ENCODE measurements at places on chromosomes 4 and X. TPM values are rescaled to one million over a fixed set of nuclear protein-coding genes. Genes with fewer than 3 reads are reported as not detected.

DNA sequence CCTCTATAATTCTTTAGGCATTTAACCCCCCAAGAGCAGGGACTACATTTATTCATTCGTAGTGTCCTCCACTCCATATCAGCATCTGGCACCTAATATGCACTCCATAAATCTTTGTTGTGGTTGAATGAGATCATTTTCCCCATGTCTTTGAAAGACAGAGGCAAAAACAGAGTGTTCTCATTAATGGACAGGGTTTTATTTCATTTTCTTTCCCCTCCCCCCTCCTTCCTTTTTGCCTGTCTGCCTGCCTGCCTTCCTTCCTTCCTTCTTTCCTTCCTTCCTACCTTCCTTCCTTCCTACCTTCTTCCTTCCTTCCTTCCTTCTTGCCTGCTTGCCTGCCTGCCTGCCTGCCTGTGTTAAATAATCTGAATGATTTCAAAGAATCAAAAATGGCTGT, 83.2 kb downstream of the SHROOM3 start:
- DNase-seq, result no peak

- DNase-seq, result peak; percentile 42
Measured at GRCh38 chr4:182190306-182190705, 52.9 kb upstream of the TENM3 start.

- peak; percentile 90 for DNase-seq
Measured at GRCh38 chr4:26220696-26221095, 100.1 kb upstream of the RBPJ start.

- DNase-seq, result peak; percentile 32
Measured at GRCh38 chr4:69828828-69829227, 31.1 kb downstream of the SULT1E1 start.

- DNase-seq, result peak; percentile 10
Measured at GRCh38 chr4:145663194-145663593, 16.8 kb upstream of the C4orf51 start.

DNA sequence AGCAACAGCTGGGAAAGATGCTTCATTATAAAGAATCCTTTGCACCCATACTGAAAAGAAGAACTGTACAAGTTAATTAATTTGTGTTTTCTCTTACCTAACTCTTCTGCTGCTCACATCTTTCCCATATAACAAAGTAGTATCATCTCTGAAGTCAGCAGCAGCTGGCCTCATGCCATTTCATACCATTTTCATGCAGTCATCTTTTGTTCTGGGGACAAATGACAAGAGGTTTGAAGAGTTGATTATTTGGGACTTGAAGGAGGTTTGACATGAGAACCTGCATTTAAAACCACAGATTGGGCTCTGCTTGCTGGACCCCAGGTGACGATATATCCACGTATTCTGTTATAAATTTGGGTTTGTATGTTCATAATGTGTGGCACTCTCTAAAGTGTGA, 430.3 kb downstream of the SPRY1 start:
- DNase-seq, result peak; percentile 83

DNA sequence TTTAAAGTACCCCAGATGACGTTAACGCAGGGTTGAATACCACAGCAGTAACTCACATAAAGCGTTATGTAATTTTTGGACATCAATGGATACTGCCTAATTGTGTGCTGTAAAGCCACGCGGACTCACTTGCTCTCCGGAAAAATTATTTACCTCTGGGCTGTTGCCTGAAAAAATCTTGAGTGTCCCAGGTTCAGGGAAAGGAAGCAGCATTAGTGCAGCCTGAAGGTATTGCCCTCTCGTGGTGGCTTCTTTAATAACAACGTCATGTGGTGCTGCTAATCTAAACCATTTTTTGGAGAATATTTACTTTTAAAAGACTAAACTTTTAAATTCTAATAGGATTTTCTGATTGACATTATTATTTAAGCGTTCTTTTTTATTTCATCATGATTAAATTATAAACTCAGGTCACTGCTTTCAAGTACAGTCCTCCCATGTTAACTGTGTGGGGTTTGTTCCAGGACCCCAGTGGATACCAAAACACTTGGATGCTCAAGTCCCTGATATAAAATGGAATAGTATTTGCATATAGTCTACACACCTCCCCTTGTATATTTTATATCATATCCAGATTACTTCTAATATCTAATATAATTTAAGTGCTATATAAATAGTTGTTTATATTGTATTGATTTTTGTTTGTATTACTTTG, 384.8 kb downstream of the FAM133A start:
- DNase-seq, result peak; percentile 14

DNA sequence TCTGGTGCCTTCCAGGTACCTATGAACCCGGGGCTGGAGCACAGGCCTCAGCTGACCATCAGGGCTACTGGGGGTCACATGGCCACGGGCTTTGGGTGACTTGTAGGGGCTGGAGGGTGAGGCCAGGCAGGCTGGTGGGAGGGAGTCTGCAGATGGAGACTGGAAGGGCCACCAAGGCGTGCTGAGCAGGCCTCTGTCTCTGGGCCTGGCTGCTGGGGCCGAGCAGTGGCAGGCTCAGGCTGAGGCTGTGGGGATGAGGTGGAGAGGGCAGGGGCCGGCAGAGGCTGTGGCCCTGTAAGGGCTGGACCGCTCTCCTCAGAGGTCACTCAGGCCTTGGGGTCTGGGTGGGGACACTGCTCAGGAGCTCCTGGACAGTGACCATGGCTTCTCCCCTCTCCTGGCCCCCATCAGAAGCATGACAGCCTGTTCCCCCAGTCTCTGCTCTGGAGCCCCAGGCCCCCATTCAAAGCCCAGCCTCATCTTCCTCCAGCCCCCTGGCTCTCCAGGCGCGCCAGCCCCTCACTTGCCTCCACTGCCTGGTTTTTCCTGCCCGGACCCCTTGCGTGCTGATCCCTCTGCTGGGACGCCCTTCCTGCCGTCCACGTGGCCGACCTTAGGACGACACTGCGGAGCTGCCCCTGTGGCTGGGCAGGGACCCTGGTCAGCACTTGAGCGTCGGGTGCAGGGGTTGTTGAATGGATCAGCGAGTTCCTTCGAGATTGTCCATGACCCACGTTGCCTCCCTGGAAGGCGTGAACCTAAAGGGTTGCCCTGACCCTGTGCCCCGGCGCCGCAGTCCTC, 11.1 kb upstream of the NAT8L start:
- no peak for DNase-seq

DNA sequence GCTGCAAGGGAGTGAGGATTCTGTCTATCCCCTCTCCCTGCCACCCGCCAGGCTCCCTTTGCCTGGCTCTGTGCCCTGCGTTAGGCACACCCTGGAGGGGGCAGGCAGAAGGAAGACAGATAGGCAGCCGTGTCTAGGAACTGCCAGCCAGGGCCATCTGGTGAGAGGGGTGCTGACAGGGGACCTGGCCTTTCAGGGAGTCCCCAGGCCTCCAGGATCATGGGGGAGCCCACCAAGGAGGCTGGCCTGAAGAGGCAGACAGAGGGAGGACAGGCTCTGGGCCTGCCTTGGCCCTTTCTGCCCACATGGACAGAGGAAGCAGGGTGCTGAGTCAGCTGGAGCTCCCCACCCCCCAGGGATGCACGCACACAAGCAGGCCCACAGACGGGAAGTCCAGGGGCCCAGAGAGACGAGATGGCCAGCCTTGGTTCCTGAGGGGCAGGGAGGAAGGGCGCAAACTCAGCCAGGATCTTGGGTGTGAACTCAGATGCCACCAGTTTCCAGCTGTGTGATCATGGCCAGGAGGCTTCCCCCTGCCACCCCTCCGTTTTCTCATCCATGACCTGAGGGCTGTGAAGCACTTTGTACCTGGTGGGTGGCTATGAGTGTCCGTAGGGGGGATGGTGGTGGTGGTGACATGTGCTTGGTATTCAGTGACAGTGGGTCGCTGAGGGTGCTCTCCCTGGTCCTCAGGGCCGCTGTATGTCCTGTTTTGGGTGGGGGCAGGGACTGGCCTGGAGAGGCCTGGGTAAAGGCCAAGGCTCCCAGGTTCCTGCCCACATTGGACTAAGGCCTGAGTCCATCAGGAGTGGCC, 1.8 kb downstream of the SH3BP2 start:
- peak; percentile 74 for DNase-seq

- peak; percentile 80 for DNase-seq
Measured at GRCh38 chr4:109560687-109561461, 828 bp downstream of the MCUB start.

GRCh38 chr4:153045111-153045982, 109.2 kb downstream of the FHDC1 start:
- DNase-seq, result no peak

- DNase-seq, result peak; percentile 66
Measured at GRCh38 chr4:7876201-7876875, 63.3 kb downstream of the AFAP1 start.

- DNase-seq, result no peak
Measured at GRCh38 chr4:89720981-89721380, 116.0 kb downstream of the SNCA start.

- no peak for DNase-seq
Measured at GRCh38 chr4:151035911-151036310, 20.8 kb upstream of the LRBA start.

DNA sequence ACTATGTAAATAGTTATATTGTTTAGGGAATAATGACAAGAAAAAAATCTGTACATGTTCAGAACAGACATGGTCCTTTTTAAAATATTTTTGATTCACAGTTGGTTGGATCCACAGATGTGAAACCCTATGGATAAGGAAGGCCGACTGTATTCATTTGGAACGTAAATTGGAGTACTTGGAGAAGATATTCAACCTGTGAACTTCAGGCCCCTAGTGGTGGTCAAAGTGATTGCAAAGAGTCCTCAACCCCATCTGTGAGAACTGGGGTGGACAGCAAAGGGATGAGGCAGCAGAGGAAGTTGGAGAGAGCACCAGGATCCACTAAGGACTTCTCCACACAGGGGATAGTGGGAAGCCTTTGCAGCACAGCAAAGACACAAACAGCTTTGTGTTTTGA, 6.2 kb upstream of the CXCL13 start:
- DNase-seq, result no peak

DNA sequence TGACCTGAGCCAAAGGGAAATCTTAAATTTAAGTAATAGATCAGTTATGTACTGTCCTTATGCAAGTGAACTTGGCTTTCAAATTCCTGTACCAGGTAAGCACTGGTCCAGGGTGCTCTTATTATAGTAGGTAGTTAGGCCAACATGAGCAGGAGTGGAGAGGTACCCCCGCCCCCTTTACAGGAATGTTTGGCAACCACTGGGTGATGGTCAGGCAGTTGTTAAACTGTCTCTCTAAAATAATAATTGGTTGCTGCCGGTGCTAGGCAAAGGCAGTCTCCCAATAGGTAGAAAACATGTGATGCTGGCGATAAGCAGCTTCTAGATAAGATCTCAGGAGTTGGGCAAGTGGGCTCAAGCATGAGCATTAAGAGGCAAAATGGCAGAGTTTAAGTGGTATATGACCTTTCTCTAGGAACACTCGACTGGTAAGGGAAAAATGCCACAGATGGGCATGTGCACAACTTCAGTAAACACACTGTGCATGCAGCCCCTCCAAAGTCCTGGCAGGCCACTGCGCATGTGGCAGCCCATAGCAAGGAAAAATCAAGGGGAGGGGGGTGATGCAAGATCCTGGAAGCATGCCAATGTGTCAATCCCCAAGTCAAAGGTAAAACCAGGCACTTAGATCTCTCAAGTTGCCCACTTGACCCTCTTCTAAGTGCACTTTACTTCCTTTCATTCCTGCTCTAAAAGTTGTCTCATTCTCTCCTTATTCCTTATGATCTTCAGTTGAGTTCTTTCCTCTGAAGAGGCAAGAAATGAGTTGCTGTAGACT, 1239.7 kb downstream of the C4orf33 start:
- DNase-seq, result no peak

- no peak for DNase-seq
Measured at GRCh38 chrX:101410461-101410860, 2.4 kb downstream of the HNRNPH2 start.

- DNase-seq, result peak; percentile 4
Measured at GRCh38 chrX:131609480-131609879, 65.6 kb downstream of the OR13H1 start.

- peak; percentile 24 for DNase-seq
Measured at GRCh38 chr4:75287738-75288517, 226.3 kb downstream of the RCHY1 start.

DNA sequence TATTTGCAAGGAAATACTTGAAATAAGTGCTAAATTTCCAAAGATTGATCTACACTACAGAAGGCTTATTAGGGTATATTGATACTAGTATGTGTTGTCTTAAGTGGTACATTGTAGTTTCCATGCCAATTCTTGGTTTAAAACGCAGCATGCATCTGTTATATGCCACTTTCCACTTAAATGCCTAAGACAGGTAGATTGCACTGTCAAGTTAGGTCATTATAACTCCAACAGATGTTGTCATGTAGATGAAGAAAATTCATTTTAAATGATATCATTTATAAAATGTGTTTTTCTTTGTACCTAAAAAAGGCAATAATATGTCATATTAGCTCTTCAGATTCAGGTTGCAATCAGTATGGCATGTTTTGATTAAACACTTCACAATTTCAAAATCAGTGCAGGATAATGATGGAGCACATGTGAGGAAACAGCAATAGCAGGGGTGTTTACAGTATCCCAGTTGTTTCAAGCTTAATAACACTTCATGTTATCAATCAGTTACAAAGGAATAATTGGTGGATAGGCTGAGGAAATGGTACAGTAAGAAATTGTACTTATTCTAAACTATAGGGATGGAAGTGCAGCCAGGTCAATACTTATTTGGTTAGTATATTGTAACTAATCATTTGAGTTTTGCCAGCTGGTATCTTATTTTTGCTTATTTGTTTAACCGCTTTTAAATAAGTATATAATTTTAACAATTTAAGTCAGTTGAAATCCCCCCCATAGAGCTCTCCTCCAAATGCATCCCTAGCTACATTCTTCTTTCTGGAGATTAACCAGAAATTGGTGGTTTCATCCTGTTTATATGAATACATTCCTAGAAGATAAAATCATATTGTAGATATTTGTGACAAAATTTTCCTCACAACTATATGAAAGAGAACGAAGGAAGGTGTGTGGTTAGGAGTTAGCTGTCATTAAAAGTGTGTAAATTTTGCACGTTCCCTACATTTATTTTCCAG, 454.4 kb upstream of the ATOH1 start:
- DNase-seq, result no peak

DNA sequence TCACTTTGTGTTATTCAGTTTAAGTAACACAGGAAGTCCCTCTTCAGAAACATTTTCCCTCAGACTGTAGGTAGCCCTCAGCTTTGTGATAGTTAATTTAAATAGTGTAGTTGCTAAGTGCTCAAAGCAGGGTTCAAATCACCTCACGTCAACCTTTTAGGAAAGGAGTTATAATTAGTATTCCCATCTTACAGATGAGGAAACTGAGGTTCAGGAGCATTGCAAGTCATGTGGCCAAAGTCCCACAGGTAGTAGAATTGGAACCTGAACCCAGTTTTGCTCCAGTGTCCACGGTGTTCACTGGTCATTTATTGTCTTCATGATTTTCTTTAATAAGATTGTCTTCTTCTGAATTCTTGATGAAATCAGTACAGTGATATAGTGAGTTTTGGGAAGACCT, 4.3 kb upstream of the DCHS2 start:
- DNase-seq, result no peak

- no peak for DNase-seq
Measured at GRCh38 chr4:186642530-186642929, 81.1 kb downstream of the FAT1 start.

- DNase-seq, result no peak
Measured at GRCh38 chrX:78387364-78387763, 60.0 kb upstream of the CYSLTR1 start.

The ARHGAP36 gene
- polyA plus RNA-seq, result 392 TPM

The CT47B1 gene
- polyA plus RNA-seq, result not detected

The USP11 gene
- 111 TPM for polyA plus RNA-seq

The RAB9B gene
- 27.4 TPM for polyA plus RNA-seq

The GAGE13 gene
- not detected for polyA plus RNA-seq

The BLOC1S4 gene
- polyA plus RNA-seq, result 9.5 TPM

The BEND2 gene
- 0.08 TPM for polyA plus RNA-seq

The MAGEA2B gene
- not detected for polyA plus RNA-seq

The RAB28 gene
- polyA plus RNA-seq, result 20.4 TPM

The RLIM gene
- polyA plus RNA-seq, result 23.4 TPM

The NEUROG2 gene
- not detected for polyA plus RNA-seq

The RAB33A gene
- 0.20 TPM for polyA plus RNA-seq

The HGFAC gene
- 0.51 TPM for polyA plus RNA-seq

The PLP1 gene
- 100 TPM for polyA plus RNA-seq

Data from muscle of leg (tissue), 16 donors.